RKO (cell line): ENCODE measurements at places on chromosomes 4 and X.
A peak's percentile ranks its signal among the peaks of the same experiment; 100 is the strongest.

DNA sequence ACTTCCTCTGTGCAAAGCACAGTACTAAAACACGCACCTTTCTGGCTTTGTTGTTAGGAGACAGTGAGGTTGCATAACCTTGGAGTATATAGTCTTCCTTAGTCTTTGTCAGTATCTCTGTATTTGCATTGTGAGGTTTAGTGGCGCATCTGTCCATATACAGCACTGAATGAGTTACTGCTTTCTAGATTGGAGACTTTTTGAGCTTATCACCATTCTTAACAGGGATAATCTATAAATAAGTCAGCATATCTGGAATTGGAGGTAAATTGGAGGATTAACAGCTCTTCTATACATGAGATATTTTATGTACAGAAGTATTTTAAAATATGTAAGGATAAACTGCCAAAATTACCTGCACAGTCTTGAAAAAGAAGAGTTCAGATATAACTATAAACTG, 4.3 kb downstream of the FHDC1 start:
- no peak for DNase-seq

DNA sequence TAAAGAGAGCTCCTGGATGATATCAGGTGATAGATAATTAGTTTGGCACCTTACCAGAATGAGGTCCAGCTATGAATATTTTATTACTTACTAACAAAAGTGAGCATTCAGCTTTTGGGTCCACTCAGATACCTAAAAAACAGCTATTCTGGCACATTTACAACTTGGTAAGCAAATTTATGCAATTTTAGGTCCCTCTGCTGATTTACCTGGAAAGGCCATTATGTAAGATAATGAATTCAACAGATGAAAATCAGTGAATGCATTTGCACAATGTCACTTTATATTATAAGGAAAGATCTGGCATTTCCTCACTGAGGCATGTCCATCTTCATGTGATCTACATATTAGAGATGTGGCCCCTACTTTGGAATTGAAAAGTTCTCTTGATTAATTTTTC, 517.0 kb downstream of the SPRY1 start:
- no peak for DNase-seq

DNA sequence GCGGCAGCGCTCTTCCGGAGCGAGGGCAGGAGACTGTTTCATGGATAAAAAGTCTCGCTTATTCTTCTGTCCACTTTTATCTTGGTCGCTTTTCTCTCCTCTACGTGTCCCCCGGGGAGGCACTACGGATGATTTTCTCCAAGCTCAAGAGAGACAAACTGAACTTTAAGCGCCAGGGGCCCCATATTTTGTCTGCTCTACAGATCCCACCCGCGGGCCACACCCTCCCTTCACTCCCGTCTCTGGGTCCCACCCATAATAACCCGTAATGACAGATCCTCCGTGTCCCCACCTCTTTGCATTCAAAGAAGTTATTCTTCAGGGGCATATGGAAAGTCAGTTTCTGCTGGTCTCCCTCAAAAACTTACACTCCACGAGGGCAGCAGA, at the start of gene CORIN:
Gene CORIN (minus strand): TSS at position 160 of the 387 bp plus-strand sequence. CDS start 118 bp downstream, at position 42.
- DNase-seq = no peak

DNA sequence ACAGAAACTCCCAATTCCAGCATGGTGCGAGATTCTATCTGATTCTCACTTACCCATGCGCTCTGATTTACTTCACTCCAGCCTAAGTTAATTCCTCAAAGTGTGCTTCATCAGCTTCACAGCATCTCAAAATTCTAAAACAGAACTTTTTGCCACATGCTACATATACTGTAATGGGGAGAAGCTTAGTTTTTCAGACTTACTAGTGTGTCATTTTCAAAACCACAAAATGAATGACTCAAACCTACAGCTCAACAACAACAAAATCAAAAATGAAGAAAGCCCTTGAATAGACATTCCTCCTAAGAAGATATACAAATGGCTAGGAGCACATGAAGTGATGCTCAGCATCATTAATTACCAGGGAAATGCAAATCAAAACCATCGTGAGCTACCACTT, 14.9 kb downstream of the IRF2 start:
- DNase-seq = peak; percentile 21

- peak; percentile 79 for DNase-seq
Observed at GRCh38 chr4:183261953-183262775, 57.9 kb downstream of the CLDN22 start.

DNA sequence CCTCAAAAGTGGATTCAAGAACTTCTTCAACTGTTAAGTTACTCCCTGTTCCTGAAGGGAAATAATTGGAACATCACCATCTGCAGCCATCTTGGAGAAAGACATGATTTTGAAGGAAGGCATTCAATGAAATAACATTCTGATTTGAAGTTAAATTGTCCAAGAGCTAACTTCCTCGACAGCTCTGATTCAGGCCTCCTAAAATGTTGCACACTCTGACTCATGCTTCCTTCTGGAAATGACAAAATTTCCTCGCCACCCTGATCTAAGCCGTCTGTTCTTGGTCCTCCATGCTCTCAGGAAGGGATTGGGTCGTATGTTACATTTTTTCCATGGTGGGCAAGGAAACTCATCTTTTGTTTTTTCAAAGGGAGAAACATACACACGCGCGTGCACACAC, 496.9 kb upstream of the DIPK2B start:
- peak; percentile 96 for DNase-seq

DNA sequence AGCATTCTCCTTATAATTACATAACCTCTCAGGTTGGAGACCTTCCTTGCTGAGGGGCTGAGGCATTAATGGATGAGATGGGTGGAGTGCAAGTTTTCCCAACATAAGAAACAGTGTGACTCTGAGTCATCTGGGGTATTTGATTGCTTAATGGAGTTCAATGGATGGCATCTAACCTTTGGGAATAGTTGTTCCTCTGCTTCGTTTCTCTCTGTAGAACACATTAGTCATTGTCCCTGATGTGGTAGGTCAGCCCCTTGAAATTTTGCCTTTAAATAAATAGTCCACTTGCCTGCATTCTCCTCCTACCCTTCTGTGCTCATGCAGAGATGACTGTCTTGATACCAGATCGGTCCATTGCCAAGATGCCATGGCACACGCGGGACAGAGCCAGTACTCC, 38.6 kb downstream of the SLITRK2 start:
- no peak for DNase-seq

- DNase-seq = no peak
Observed at GRCh38 chrX:9117851-9118250, 83.9 kb upstream of the FAM9B start.
